ENCODE measurements at places on chromosomes 5 and 9.
A peak's percentile ranks its signal among the peaks of the same experiment; 100 is the strongest.

DNA sequence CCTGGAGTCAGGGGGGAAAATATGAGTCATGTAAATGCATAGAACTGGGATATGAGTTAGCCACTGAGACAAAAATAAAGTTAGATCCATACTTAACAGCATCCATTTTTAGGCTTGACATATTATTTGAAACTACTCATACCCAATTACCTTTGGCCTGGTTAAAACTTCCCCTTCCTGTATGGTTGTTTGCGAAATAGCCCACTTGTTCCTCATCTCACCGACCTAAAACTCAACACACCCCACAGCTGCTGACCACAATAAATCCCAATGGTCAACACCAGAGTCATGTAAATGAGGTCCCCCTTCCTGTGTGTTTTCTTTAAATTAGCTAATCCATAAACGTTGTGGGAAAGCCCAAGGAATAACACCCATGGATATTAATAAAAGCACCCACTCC, 55.2 kb upstream of the TMEM215 start:
- no peak for DNase-seq

GRCh38 chr5:127870914-127871313, 167.7 kb downstream of the CCDC192 start:
- DNase-seq, result peak; percentile 59

- DNase-seq, result no peak
Measured at GRCh38 chr9:38622288-38622674, 1.9 kb upstream of the ANKRD18A start.

GRCh38 chr5:181159286-181160151, 12.1 kb downstream of the OR2V2 start:
- peak; percentile 93 for DNase-seq

DNA sequence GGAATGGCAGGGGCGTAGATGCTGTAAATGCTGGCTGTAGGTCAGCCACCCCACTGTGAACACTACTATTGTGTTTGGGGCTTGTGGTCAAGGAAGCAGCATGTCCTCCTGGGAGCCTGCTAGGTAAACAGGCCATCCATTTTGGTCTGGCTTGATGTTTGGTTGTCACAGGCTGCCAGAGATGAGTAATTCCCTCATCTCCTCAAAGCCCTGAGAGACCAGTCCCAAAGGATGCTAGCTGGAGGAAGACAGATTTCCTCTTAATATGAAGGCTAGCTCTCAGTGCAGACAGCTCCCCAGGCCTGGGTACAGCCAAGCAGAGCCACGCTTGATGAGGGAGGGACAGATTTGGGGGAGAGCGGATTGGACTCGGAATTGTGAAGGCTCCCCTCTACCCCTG, 72.5 kb upstream of the MAP1B start:
- DNase-seq, result no peak

GRCh38 chr9:94719878-94720277, 6.6 kb upstream of the AOPEP start:
- no peak for DNase-seq

GRCh38 chr5:123865641-123866040, 353.7 kb downstream of the CSNK1G3 start:
- no peak for DNase-seq

DNA sequence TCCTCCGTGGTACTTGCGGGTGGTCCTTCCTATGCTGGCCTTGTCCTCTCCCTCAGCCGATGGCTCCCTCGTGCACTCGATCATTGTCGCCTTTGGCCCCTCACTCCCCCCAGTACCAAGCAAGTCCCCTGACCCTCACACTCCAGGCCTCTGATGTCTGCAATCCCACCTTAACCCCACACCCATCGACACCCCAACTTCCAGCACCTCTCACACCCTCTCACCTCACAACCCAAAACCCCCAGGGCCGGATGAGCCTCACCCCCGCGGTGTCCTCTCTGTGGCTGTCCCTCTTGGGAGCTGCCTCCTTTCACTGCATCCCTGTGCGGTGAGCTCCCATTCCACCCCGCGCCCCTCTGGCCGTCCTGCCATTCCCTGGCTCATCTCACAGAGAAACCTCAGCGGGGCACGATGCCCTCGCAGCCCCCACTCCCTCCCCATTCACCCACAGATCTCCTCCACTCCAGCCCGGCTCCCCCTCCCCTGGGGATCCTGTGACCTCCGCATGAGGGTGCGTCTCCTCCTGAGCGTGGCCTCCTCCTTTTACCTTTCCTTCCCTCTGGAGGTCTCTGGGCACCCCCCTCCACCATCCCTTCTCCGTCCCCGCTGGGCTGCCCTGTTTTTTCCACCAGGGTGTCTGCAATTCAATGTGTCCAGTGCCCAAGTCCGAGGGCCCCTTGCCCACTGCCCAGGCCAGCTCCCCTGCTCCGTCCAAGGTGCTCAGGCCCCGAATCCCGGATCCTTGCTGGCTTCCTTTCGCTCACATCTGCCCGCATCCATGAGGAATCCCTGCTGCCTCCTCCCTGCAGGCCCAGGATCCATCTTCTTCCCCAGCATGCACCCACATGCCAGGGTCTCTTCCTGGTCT, 15.8 kb upstream of the RNU6ATAC start:
- DNase-seq, result no peak
